Substantia nigra (tissue), 51 donors: ENCODE measurements at places on chromosomes 7 and 10.

DNA sequence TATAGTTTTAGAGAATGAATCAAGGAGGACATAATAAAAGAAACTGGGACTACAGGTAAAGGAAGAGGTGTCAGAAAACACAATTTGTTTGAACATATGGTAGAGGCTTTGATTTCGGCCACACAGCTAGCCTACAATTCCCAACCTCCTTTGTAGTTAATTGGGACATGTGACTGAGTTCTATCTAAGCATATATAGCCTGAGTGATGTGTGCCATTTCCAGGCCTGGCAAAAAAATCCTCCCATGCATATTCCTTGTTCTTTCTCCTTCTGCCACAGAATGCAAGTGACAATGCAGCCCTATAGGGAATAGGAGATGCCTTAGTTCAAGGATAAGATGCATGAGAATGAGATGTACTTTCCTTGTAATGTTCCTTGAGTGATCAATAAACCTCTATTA is 590.7 kb upstream of the STEAP1 start:
- no peak for DNase-seq

DNA sequence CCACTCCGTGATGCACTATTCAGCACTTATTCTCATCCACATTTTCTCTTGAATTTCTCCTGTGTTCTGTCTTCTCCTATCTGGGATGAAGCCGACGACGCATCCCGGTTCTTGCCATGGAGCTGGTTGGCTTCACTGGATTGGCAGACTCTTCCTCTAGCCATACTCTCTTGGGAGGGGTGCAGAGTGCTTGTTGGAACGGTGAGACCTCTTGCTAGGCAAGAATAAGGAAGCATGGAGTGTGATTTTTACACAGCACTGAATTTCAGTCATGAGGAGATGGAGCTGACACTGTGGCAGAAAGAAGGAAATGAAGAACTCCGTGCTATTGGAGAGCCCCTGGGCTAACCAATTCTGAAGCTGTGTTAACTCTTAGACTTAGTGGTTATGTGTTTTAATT is 28.2 kb upstream of the ZNF32 start:
- no peak for DNase-seq

GRCh38 chr7:110421490-110422241 is 669.3 kb upstream of the LRRN3 start:
- DNase-seq: no peak

DNA sequence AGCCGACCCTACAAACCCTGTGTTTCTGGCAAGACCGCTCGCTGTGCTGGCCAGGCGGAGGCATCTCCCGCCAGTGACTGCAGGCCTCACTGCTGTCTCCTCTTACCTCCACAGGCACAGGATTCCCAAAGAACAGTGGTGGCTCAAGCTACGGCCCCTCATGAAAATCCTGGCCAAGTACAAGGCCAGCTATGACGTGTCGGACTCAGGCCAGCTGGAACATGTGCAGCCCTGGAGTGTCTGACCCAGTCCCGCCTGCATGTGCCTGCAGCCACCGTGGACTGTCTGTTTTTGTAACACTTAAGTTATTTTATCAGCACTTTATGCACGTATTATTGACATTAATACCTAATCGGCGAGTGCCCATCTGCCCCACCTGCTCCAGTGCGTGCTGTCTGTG is 36.2 kb downstream of the PITRM1 start:
- DNase-seq: no peak

DNA sequence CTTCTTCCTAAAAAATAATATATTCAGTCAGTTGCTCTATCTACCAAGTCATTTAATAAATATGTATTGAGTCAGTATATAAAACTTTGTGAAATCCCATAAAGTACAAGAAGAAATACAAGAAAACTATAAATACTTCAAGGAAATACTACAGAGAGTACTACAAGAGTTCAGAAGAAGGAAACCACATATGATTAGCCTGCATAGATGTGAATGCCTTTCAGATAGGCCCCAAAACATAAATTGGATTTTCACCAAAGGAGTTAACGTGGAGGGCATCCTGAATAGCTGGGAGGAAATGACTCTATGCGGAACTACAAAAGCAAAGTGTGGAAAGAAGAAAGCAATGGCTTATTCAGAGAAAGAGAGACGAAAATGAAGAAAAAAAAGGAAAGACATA is 120.1 kb downstream of the LRRN3 start:
- DNase-seq: no peak
